CD4-positive, alpha-beta T cell treated with Interferon gamma for 1 hour (primary cell): ENCODE measurements at places on chromosomes 11 and 22.

DNA sequence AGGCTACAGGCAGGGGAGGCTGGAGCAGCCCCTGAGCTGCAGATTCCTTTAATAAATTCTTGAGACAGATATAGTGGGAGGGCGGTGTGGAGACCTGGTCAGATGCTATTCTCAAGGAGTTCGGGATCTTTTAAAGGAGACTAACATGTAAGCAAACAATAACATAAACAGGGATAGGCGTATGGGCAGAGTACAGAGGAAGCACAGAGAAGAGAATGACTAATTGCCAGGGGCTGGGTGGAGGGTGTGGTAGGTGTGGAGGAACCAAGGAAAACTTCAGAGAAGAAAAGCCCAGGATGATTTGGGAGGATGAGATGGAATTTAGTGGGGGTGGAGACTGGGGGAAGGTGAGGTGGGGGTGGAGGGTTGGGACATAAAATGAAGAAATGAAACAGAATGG is 9.7 kb upstream of the HEPHL1 start:
- DNase-seq: no peak

GRCh38 chr22:50009765-50010675 is 2.5 kb downstream of the IL17REL start:
- no peak for DNase-seq

- DNase-seq: no peak
These were observed at the start of gene BACE1 for GRCh38 chr11:117316197-117316961. TSS of gene BACE1 (minus strand) at chr11:117316256. CDS start at chr11:117315795, 461 bp downstream.

DNA sequence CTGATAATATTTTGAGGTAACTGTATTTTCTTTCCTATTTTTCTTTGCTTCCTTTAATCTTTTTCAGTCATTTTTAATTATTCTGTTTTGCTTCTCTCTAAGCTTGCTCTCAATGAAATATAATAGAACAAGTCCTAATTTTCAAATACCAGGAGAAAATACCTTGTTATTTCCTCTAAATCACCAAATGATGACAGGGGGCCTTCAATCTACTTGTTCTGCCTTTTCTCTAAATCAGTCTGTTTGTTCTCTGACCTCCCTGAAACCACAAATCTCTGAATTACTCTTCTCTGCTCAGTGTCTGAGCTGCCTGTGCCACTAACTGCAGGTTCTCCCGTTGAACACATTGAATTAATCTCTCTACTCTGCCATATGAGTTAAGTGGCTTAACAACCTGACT is 286.2 kb downstream of the C11orf87 start:
- no peak for DNase-seq

DNA sequence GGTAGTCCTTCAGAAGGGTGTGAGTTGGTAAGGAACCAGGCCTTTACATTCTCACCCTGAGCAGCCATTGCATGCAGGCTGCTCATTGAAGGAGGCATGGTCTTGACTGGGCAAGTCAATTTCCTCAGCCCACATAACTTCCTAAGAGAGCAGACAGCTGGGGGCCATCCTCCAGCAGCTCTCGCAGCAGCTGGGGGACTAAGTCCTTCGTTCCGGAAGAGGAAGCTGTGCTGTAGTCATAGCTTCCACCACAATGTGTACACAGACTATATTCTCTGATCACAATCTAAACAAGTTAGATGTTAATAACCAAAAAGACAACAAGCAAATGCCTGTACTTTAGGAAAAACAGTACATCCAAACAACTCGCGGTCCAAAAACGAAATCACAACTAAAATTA is 30.1 kb upstream of the MPPED1 start:
- no peak for DNase-seq

DNA sequence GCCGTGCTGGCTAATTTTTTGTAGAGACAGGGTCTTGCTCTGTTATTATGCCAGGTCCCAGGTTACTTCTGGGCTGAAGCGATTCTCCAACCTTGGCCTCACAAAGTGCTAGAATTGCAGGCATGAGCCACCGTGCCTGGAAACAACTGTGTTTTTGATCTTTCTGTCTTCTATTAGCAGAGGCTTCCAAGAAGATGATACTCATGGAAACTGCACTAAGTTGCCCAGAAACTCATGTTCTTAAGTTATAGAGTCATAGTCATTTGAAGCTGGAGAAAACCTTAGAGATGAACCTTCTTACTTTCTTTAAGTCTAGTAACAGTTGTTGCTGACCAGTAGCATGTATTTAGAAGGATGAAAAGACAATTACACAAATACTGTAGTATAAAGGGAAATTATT is 37.1 kb upstream of the HSPA8 start:
- no peak for DNase-seq

DNA sequence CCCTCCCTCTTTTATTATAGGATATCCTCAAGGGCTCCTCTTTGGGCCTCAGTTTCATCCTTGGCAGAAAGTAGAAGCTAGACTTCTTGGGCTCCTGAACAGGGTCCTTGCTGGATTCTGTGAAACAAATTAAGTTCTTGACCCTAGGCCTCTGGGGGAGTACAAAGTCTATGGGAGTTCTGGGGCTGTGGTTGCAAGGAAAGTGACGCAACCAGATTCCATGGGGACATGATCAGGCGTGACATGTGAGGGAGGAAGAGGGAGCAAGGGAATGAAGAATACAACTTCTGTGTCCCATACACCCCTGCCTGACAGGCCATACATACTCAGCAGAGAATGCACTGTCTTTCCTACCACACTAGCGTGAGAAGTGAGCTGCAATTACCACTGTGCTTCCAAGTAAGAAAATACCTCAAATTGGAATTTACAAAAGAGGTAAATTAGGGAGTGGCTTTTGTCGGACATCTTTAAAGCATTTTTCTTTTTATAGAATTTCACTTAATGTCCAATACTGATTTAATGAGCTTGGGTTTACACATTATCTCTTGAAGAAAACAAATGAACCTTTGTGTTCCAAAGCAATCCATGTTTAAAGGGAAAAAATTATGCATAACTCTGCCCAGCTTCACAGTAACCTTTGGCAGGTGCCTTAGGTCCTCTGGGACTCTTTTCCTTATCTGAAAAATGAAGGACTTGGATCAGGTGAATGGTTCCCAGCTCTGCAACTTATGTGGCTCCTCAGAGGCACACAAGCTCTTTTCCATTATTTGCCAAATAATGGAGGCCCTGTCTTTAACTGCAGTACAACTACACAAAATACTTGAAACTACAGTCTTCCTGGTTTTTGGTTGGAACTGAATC is 38.9 kb downstream of the LIMK2 start:
- DNase-seq: no peak
